Stimulated activated CD8-positive, alpha-beta memory T cell treated with anti-CD3 and anti-CD28 coated beads, Interleukin-4, amount 100 ng/mL, for 4 hours (primary cell): ENCODE measurements at places on chromosomes 12 and 14.
A peak's percentile ranks its signal among the peaks of the same experiment; 100 is the strongest.

- DNase-seq, result peak; percentile 23
Measured at GRCh38 chr12:92928421-92928961, 604 bp downstream of the EEA1 start.

- no peak for DNase-seq
Measured at GRCh38 chr14:50608302-50608851, 48.4 kb downstream of the ATL1 start.

DNA sequence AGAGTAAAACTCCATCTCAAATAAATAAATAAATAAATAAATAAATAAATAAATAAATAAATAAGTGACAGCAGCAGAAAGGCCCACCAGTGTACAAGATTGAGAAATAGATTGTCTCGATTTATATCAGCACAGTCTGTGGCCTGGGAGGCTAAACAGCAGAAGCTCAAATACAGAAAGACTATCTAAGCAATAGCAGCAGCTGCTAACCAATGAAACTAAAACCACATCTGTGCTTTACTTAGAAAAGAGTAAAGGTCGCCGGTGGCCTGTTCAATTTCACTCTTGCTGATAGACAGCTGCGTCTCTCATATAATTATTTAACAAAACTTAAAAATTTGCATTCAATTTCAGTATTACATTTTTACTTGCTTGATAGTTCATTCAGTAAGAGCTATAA, 325.7 kb downstream of the CEP128 start:
- no peak for DNase-seq

GRCh38 chr14:71693381-71693780, 238.8 kb upstream of the RGS6 start:
- DNase-seq, result no peak

GRCh38 chr12:49648712-49649003, 25.3 kb downstream of the PRPF40B start:
- no peak for DNase-seq

GRCh38 chr14:26663506-26663905, 65.7 kb upstream of the NOVA1 start:
- no peak for DNase-seq

- no peak for DNase-seq
Measured at GRCh38 chr12:46788072-46788887, 37.5 kb downstream of the SLC38A4 start.

- DNase-seq, result no peak
Measured at GRCh38 chr12:95073698-95074520, 491 bp upstream of the NR2C1 start.

DNA sequence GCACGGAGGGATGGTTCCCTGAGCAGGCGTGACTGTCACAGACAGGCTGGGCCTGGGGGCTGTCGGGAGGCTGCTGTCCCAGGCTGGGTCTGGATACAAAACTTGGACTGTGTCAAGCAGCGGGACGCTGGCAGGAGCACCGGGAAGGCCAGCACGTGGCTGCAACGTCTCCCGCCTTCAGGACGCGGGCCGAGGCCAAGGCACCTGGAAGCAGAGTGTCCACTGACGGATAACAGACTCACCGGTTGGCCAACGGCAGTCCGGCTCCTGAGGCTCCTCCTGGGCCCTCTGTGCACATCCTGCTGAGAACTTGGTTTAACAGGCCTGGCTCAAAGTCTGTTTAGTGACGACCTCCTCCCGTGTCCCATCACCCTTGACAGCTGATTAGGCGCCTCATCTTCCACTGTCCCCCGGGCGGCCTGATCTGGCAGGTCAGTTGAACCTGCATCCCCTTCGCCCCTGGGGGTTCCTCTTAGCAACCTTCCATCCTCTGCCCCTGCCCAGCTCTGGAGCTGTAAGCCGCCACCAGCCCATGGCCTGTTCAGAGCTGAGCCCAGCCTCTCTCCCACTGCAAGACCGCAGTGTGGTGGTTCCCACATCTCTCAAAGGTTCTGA, 2.5 kb downstream of the XRCC3 start:
- DNase-seq, result no peak

GRCh38 chr14:104871656-104872468, 6.8 kb downstream of the CEP170B start:
- DNase-seq, result no peak

DNA sequence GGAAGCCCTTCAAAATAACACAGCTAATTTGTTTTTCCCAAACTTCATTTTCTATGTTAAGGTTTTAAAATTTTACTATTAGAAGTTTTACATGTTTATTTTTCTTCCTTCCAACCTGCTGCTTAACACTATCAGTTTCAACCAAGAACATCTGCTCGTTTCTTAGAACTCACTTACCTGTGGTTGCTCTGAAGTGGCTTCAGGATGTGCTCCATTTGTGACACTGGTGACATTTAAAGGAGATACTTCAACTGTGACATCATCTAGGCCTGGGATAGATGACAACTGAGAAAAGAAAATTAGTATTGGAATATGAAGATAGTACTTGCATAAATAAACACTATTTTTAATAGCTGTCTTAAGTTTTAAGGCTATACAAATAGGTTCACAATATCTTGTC, 17.9 kb downstream of the WASHC3 start:
- DNase-seq, result no peak

- DNase-seq, result no peak
Measured at GRCh38 chr12:110338754-110339153, 57.7 kb downstream of the ATP2A2 start.

- no peak for DNase-seq
Measured at GRCh38 chr12:119644930-119645329, 23.0 kb upstream of the PRKAB1 start.

- no peak for DNase-seq
Measured at GRCh38 chr12:108345716-108346633, 6.9 kb upstream of the CMKLR1 start.

DNA sequence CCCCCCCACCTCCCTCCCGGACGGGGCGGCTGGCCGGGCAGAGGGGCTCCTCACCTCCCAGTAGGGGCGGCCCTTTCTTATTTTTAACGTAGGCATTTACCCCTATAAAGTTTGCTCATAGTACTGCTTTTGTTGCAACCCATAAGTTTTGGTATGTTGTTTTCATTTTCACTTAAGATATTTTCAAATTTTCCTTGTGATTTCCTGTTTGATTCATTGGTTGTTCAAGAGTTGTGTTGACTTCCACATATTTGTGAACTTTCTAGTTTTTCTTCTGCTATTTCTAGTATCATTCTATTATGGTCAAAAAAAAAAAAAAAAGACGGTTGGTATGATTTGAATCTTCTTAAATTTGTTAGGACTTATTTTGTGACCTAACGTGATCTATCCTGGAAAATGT, 6.5 kb downstream of the NOXRED1 start:
- DNase-seq, result no peak

DNA sequence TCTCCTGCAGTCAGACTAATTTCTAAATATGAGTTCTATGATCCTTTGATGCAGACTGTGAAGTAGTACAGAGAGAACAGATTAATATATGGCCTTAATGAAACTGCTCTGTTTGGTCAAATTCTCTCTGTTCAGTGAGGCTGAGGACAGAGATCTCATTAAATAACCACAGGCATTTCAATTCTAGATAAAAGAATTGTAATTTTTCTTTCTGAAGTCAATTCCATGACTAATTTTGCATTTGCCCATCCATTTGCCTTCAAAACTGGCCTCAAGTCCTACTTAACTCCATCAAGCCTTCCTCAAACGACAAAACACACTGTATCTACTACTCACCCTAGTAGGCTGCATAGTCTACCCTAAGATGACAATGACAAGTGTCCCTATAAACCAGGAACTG, 67.1 kb downstream of the DUSP16 start:
- no peak for DNase-seq

GRCh38 chr12:8120072-8120713, 3.2 kb upstream of the CLEC4A start:
- DNase-seq, result no peak

DNA sequence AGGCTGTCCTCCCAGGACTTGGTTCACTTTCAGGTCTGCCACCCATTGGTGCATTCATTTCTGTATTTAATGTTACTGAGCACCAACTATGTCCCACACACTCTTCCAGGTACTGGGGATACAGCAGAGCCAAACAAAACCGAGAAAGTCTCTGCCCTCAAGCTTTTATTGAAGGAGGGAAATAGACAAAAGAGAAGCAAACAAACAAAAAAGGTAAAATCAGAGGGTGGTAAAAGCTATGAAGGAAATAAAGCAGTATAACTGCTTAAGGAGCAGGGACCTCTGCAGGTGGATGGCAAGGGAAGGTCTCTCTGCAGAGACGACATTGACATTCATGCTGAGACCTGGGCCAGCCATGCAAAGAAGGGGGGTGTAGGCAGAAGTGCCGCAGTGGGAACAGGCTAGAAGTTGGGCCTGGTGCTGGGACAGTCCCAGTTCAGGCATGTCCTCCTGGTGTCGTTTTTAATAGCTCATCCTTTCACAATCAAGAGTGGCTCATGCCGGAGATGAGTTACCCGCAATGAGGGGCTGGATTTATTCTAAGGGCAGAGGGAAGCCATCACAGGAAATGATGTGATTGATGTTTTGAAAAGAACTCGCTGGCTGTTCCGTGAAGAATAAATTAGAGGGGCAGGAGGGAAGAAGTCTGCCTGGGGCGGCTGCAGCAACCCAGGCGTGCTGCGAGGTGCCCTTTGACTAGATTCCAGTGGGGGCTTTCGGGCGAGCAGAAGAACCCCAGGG, 72.8 kb downstream of the IRF2BPL start:
- no peak for DNase-seq

- DNase-seq, result no peak
Measured at GRCh38 chr12:121921066-121921465, 2.7 kb downstream of the CFAP251 start.

GRCh38 chr12:25054783-25055144, 105.9 kb upstream of the BCAT1 start:
- peak; percentile 15 for DNase-seq

- no peak for DNase-seq
Measured at GRCh38 chr14:57329833-57330232, 60.6 kb upstream of the NAA30 start.

GRCh38 chr12:938810-939209, 10.7 kb downstream of the RAD52 start:
- no peak for DNase-seq

GRCh38 chr12:128798571-128799341, 25.0 kb downstream of the SLC15A4 start:
- no peak for DNase-seq

- DNase-seq, result no peak
Measured at GRCh38 chr12:55824726-55825125, 4.7 kb downstream of the DNAJC14 start.

- DNase-seq, result no peak
Measured at GRCh38 chr12:30796313-30796780, 41.6 kb upstream of the CAPRIN2 start.

DNA sequence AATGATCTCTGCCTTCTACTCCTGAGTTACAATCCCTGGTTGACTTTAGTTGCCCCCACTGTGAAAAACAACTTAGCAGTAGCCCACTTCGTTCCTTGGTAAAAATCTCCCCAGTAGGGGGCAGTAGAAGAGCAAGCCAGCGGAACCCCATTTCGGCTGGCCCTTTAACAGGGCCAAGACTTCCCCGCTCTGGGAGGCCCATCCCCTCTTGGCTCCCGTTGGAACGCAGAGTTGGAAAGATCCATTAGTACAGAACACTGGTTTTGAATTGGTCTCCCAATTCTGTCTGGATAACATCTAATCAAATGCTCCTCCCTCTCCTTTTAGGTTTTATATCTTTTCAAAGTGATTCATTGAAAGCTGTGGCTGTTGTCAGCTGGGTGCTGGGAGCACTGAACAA, 1133.3 kb downstream of the BCL11B start:
- DNase-seq, result peak; percentile 37

DNA sequence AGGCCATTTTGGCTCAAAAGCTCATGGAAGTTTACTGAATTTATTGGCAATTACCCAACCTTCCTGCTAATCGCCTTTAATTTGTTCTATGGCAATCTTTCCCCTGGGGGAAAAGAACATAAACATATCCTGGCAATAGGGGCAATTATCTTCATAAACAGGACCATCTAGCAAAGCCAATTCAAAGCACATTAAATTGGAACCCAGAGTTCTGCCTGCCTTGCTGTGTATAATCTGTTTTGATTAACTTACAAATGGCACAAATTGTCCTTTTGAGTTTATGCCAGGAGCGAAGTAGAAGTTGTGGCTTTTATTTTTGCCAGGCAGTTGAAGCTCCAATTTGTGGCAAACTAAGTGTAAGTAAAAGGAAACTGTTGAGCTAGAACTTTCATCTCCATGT, 68.6 kb downstream of the C12orf50 start:
- no peak for DNase-seq

DNA sequence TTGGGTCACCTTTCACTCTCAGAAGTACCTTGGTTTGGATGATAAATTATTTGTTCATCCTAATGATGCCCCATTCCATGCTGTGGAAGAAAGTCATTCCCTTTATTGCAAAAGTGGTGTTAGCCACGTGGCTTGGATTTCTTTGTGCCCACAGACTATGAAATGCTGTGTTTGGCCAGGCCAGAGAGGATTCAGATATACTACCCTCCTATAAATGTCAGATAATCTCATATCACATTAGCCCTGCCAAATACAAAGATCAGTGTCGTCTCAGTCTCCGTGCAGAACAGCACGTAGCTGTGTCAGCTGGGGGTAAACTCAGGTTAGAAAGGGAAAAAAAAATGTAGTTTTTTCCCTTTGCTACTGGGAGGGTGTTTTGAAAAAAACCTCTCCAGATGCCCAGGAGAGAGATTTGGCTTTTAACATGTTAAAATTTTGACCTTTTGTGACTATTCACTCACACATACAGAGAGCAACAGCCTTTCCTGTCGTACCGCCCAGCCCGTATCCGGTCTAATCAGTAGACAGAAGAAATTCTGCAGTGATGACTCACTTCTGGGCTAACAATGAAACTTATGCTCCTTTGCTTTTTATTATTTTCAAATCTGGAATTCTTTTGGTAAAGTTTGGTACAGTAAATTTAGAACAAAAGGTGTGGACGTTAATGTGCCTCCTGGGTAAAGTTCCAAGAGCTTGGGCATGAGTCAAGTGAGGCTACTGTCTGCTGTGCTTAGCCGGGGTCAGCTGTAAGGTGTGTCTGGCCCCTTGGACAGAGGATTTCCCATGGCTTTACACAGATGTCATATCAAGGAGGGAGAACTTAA, 8.5 kb upstream of the PTPRB start:
- peak; percentile 15 for DNase-seq

GRCh38 chr14:76662580-76662979, 98.7 kb upstream of the VASH1 start:
- no peak for DNase-seq

GRCh38 chr14:104546591-104547309, 32.8 kb upstream of the C14orf180 start:
- no peak for DNase-seq

DNA sequence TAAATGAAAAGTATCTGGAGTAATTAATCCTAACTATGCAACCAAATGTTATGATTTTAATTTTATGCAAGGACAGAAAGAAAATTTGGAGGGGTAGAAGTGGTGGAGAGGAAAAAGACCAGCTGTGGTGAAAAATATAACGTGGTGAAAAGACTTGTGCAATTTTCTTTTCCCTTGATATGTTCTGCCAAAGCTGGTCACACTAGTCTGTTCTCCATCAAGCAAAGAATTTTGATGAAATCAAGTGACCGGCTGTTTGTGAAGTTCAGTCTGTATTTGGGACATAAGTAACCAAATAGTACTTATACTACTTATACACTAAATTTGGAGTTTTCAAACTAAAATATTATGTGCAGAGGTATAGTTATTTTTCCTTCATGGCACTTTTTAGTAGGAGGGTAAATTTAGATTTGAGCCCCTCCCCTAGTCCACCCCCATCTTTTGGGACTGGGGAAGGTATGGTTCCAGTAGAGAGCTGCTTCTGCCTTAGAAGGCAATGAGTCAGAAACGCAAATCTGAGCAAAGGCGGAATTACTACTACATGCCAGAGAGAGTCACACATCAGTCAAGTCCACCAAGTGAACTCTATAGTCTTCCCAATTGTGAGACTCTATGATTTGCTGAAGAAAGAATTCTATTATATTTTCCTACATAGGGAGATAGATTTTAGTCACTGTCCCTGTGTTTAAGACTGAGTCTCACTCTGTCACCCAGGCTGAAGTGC, 229.7 kb downstream of the SLC25A21 start:
- DNase-seq, result no peak
